ENCODE measurements at places on chromosomes 4 and X.

DNA sequence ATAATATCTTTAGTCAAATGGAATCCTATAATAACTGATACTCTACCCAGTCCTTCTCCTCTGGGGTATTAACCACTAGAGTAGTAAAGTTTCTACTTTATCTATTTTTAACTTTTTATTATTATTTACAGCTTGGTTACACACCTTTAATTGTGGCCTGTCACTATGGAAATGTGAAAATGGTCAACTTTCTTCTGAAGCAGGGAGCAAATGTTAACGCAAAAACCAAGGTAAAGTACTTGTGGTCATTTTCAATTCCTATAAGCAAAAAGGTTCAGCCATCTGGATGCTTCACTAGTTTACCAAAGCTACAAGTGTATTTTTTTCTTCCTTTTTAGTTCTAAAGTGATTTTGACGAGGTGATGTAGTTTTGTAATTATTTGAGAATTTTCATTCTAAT, 238.8 kb downstream of the ANK2 start:
- no peak for DNase-seq

DNA sequence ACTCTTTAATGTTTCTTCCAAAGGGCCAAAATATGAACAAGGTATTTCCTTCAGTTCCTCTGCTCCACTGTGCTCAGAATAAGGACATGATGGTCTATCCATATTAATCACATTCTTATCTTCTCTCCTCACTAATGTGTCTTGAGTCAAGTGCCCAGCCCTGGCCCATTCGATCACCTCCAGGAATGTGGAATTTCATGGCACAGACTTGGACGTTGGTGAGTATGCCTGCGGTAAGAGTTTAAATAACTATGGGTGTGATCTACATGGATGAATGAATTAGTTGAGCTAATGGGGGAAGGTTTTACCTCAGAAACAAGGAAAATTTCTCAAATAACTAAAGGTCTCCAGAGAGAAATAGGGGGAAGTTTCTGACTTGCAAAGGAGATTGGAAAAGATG, 174.0 kb downstream of the NPFFR2 start:
- DNase-seq: no peak

DNA sequence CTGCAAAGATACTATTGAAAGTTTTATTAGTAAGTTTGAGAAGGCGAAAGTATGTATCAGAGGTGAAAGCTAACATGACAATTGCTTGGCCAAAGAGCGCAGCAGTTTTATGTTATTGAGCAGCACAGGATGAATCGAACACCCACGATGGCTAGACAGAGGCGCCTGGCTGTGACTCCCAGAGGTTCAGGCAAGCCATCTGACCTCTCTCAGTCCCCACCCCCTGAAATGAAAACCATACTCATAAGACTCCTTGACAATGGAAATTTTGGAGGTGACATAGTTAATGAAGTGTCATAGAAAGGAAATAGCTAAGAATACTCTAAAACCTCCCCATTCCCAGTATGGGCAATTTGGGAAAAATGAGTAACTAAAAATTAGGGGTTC, 70.6 kb downstream of the MGST2 start:
- no peak for DNase-seq

GRCh38 chrX:65575022-65575421, 40.4 kb upstream of the LAS1L start:
- DNase-seq: no peak

DNA sequence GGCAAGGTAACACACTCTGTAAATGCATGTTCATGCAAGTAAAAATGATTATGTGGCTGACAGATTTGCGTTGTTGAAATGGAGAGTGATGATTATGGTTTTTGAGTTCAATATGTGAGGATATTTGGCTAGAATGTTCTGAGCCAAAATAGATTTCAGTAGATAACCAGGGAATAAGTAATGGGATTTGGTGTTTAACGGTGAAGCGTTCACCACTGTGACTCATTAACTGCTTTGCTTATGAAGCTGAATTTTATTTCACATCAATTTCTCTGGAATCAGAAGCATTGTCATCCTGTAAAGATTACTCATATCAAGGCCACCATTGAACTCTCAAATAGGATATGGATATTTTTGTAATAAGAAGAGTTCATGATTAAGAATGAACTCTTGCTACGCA, 11.7 kb downstream of the AFP start:
- no peak for DNase-seq

DNA sequence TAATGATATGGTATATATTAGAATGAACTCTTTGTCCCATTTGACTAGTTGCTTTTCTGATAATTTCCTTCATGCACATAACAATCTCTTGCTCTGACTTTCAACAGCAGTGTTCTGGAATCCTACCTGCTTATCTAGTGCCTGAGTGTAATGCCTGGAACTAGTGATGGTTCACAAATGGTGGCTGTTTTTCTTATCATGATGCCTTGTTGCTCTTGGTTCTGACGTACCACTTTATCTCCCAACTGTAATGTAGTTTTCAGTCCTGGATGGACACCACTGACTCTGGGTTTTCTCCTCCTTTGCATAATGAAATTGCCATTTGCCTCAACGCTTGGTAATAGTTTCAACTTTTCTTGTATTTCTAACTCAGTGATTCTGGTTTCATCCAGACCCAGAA, 25.5 kb upstream of the LUZP4 start:
- DNase-seq: no peak

- DNase-seq: no peak
Measured at GRCh38 chrX:43964936-43965335, 8.3 kb downstream of the NDP start.

DNA sequence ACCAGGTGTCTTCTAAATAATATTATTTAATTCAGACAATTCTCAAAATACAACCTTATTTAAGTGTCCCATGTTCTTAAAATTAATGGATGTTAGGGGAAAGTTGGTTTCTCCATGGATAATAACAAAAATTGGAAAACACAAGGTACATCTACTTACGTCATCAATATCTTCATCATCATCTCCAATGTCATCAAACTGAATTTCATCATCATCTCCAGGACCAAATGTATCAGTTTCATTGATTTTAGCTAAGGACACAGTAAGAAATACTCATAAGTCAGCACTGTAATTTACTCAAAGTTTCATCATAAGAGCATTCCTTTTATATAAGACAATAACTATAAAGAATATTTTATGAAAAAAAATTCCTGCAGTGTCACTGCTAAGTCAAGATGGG, 11.3 kb downstream of the EIF1AX start:
- DNase-seq: no peak

DNA sequence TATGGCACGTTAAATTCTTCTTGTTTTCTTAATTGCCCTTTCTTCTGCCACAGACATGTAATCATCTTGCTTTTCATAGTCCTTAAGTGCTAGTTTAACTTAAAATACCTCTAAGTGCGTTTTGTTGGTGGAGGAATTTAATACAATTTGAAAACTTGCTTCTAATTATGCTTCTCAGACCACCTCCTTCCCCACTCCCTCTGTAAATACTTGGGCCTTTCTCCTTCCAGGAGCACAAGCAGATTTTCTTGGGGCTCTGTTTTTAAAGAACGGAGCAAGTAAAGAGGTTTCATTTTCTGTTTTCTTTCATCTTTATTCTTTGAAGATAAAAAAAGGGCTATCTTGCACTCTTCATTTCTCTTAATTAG, 559 bp upstream of the PCDH18 start:
- no peak for DNase-seq

GRCh38 chrX:115988825-115989224, 181.7 kb upstream of the AGTR2 start:
- no peak for DNase-seq

GRCh38 chrX:47579537-47579936, 2.7 kb upstream of the TIMP1 start:
- no peak for DNase-seq

DNA sequence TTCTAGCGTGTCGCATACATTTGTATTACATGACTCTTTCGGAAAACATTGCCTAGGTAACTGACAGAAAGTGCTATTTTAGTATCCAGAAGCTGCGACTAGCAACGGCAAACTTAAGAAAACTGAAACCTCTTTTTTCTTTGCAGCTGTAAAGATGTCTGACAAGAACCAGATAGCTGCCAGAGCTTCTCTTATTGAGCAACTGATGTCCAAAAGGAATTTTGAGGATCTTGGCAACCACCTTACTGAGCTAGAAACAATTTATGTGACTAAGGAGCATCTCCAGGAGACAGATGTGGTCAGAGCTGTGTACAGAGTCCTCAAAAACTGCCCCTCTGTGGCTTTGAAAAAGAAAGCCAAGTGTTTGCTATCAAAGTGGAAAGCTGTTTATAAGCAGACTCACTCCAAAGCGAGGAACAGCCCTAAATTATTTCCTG, 9.4 kb downstream of the TCEANC start:
- DNase-seq: no peak

DNA sequence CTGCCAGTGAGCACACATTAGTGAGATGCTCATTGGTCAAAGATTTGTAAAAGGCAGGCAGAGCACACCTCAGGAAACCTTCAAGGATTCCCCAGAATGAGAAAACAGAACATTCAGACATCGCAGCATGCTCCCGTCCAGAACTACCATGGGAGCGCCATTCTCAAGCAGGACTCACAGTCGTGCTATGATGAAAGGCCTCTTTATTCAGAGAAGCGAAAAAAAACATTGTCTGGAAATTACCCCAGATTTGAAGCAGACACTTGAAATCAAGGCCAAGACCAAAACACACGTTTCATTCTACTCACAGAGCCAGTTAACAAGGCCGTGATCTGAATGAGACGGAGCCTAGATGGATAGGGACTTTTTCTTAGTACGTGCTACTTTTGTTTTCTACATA, 961.8 kb upstream of the TENM3 start:
- no peak for DNase-seq

DNA sequence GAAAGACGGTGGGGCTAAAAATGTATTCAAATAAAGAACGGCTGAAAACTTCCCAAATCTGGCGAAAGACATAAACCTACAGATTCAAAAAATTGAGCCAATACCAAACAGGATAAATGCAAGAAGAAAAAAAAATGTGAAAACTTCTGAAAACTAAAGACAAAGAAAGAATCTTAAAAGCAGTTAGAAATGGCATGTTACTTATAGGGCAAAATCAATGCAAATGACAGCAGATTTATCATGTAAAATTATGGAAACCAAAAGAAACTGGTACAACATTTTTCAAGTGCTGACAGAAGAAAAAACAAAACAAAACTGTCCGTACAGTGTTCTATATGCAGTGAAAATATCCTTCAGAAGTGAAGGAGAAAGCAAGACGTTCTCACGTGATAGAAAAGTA, 239.0 kb downstream of the PDGFC start:
- DNase-seq: no peak

- no peak for DNase-seq
Measured at GRCh38 chrX:101219864-101220346, 319 bp downstream of the DRP2 start.

DNA sequence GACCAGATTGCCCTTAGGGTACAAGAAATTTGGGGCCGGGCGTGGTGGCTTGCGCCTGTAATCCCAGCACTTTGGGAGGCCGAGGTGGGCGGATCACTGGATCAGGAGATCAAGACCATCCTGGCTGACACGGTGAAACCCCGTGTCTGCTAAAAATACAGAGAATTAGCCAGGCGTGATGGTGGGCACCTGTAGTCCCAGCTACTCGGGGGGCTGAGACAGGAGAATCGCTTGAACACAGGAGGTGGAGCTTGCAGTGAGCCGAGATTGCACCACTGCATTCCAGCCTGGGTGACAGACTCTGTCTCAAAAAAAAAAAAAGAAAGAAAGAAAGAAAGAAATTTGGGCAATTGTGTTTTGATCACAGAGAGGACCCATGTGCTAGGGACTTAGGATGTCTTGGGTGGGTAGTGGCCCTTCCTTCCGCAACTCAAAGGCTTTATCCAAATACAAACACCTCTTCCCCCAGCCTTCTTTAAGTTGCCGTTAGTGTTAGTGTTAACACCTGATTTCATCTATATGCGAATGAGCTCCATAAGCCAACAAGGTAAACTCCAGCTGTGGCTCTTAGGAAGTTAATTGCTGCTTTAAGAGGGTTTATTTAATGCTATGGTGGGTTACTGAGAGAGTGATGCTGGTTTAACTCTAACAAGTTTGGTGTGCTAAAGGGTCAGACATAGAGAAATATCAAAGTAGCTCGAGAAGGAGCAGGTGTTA, 8.6 kb upstream of the CCDC110 start:
- no peak for DNase-seq

GRCh38 chrX:2220829-2221567, 279.8 kb downstream of the DHRSX start:
- no peak for DNase-seq

DNA sequence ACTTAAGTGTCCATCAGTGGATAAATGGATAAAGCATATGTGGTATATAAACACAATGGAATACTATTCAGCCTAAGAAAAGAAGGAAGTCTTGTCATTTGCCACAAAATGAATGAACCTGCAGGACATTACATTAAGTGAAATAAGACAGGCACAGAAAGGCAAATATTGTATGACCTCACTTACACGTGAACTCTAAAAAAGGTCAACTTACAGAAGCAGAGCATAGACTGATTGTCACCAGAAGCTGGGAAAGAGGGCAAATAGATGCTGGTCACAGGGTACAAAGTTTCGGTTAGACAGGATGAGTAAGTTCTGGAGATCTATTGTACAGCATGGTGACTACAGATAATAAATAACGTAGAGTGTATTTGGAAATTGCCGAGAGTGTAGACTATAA, 247.7 kb downstream of the RAB28 start:
- DNase-seq: no peak

DNA sequence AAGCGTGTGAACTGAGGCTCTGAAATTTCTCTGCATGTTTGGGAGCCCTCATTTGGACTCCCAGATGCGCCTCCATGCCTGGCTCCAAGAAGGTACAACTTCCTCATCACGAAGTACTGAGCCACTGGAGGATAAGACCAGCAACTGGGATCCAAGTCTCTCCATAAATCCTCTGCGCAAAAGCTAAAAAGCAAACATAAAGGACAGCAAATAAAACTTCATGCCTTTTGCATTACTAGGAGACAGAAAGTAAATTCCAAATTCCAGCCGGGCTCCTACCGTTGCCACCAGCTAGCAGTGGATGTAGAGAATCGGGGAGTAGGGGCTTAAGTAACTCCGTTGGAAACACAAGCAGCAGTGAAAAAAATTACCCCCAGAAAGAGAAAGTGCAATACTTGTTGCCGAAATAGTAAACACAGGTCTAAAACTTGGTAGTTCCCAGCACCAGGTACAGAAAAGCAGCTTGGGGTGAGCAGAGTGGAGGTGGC, 477.1 kb upstream of the TENM3 start:
- no peak for DNase-seq

DNA sequence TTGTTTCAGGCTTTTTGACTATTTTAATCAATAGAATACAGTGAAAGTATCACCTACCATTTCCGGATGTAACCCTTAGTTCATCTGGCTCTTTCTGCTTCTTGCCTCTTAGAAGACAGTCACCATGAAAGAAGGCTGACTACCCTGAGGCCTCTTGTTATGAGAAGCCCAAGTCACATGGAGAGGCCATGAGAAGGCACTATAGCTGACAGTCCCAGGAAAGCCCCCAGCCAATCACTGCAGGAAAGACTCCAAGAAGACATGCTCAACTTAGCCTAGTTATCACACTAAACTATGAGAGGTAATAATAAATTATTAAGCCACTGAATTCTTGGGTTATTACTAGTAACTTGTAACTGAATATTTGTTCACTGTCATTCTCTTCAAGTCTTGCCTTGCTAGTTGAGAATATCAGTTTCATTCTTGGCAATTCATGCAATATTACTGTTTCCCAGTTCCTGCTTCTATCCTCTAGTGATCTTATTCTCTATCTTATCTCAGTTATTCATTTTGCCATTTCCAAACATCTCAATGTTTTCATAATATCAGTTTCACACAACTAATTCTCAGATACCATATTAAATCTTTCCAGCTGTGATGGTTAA, 57.1 kb upstream of the GUCY1A1 start:
- no peak for DNase-seq

GRCh38 chr4:75800972-75801371, 76.6 kb downstream of the USO1 start:
- DNase-seq: no peak

All from GM19239 (cell line).